Activated CD4-positive, alpha-beta T cell treated with anti-CD3 and anti-CD28 coated beads, Interleukin-2, amount 10 ng/mL, durations not matched to agents 24 days and 14 days (primary cell): ENCODE measurements at places on chromosomes 12 and 14. TPM values are rescaled to one million over a fixed set of nuclear protein-coding genes. Genes with fewer than 3 reads are reported as not detected.

DNA sequence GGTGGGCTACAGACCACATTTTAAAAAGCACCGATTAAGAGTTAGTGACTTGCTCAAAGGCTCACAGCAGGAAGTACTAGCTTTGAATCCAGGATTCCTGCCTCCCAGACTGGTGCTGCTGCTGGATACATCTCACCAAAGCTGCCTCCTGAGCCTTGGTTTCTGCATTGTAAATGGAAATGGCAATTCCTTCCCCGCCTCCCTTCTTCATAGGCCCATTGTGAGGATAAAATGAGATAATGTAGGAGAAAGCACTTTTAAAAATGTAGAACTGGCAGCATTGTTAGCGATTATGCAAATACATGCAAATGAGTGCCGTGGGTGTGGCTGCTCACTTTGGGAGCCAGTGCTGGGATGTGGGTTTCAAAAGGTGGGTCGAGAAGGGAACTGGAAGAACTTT is 15.4 kb downstream of the PDE1B start:
- DNase-seq = no peak

- DNase-seq = no peak
Observed at GRCh38 chr12:95300286-95300685, 82.7 kb downstream of the VEZT start.

GRCh38 chr14:37550511-37550910 is 44.5 kb downstream of the FOXA1 start:
- DNase-seq = no peak

DNA sequence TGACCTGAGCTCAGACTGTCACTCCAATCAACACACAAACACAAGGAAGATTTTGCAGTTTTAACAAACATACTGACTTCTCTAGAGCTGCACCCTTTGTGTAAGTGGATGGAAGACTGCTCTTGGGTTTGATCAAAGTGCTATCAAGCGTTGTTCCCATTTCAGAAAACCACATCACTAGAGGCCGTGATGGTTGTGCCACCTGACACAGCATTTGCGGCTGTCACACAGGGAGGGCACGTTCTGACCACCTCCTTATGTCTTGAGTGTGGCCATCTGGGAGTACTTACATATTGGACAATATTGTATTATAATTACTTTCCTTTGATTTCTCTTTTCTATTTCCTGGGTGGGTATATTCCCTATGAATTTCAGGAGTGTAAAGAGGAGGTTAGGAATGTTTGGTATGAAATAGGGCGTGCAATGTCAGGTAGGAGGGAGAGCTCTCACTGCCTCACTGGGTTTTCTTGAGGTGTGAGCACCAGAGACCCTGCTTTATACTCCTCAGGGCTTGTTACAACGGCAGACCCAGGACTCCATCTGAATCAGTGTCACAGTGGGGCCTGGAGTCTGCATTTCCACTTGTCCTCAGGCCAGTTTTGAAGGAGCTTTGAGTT is 74.3 kb downstream of the SYNE3 start:
- DNase-seq = no peak

DNA sequence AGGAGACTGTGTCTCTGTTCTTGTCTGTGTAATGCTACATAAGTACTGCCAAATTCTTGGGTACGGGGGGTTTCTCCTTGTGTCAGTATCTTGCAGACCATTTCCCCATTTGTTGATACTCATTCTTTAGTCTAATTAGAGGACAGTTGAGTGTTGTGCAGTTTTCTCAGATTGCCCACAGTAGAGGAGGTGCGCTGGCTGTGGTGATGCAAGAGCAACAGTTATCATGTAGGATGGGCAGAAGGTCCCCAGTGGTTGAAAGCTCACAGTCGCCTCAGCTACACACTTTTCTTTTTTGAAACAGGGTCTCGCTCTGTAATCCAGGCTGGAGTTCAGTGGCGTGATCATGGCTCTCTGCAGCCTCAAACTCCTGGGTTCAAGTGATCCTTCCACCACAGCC is 37.8 kb upstream of the ATP2A2 start:
- no peak for DNase-seq

GRCh38 chr14:37056473-37056872 is 115.9 kb downstream of the SLC25A21 start:
- no peak for DNase-seq

DNA sequence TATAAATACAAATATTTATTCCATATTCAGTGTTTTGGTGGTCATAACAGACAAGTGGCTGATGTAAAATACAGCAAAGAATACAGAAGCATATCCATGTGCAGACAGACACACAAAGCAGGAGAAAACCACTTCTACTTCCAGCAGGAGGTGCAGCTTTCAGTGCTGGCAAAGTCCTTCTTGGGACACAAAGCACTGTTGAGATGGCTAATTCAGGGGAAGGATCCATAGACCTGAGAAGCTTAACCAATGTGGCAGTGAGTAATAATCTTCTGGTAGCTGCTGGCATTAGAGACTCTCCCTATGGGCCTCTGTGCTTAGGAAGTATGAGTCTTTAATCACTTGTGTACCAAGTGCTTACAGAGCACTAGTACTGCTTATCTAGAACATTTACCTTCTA is 26.8 kb downstream of the AMN1 start:
- DNase-seq = no peak

DNA sequence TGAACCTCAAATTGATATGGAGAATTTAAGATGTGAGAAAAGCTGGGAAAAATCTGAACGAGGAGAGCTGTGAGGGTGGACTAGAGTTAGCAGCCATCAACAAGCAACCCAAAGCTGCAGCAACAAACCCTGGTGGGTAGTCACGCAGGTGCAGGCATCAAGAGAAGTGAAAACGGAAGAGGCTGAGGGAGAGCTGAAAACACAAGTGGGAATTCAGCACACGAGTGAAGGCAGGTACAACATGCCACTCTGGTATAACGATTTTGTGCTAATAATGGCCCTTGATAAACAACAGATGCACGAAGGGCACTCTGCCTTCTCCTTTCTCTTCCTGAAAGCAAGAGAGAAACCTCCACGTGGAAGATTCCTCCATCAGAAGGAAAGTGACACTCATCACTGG is 11.5 kb downstream of the TCL1B start:
- no peak for DNase-seq

DNA sequence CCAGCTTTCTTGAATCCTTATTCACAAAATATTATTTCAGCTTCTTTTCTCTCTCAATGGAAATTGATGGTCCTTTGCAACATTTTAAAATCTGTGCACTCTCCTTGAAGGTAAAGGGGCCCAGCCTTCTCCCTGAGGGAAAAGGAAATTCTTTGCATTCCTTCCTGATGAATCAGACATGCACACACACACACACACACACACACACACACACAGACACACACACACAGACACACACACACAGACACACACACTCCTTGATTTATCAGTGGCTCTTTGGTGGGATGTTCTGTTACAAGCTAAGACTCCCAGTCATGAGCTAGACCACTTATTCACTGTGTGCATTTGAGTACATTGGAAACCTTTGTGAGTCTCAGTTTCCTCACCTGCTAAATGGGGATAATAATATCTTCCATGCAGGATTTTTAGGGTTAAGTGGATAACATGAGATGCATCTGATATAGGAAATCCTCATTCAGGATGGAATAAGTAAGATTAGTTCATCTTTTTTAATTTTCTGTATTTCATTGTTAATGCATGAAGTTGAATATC is 45.1 kb upstream of the HMGA2 start:
- DNase-seq = no peak

GRCh38 chr12:4911316-4911994 is 1.8 kb downstream of the KCNA1 start:
- no peak for DNase-seq

DNA sequence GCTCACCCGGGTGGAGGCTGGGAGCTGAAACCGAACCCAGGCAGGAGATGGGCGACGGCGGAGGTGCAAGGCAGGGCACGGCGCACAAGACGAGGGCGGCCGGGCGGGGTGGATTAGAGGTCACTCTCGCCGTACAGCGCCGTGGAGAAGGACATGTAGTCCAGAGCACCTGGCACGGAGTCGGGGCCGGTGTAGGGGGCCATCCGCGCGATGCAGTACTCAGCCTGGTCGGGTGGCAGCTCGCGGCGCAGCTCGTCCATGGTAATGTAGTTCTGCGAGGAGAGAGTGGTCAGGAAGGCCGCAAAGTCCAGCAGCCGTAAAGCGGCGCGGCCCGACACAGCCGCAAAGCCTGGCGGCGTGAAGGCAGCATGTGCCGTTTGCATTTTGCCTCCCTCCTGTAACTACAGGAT is 81.9 kb upstream of the ZFP36L1 start:
- DNase-seq = no peak

DNA sequence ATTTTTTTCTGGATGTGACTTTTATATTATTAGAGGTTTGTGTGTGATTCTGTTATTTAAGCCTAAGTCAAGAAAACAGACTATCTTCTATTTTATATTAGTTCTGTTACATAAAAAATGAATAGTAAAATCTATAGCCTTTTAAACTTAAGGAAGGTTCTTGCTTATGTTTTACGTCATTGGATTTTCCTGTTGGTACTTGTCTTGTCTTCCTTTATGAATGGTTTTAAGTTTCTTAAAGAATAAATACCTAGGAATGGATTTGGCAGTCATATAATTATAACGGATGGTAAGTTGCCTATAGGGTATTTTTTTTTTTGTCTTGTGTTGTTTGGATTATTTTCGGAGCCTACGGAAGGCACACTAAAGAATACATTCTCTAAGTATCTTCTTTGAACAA is 161.8 kb upstream of the PTPRQ start:
- no peak for DNase-seq

DNA sequence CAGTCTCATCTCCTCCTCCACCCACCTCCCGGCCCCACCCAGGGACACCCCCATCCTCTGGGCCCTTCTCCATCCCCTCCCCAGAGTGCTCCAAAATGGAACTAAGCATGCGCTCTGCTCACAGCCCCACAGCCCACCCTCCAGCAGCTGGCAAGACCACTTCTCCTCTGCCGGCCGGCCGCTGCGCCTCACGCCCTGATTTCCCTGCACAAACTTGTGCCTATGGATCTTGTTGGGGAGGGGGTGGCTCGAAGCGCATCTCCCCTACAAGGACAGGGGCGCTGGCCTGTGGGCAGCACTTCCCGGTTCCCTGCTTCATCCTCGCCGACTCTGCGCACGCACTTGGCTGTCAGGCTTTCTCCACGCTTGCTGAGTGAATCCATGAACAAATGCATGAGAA is 19.5 kb upstream of the NUDT14 start:
- no peak for DNase-seq

- no peak for DNase-seq
Observed at GRCh38 chr14:79861111-79861510, 350.2 kb downstream of the DIO2 start.

DNA sequence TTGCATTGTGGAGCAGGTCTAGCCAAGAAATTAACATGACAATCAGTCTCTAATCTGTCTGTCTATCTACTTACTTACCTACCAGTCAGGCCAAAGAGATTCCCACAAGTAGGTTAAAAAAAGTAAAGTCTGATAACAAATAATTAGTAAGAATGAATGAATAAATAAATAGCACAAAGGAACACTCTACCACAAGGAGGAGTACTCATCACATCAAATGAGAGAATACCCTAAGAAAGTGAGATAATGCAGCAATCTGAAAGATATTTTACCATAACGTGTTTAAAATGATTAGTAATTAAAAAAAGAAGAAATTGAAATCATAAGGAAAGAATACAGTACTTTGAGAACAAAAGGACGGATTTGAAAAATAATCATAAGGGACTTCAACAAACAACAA is 187.2 kb downstream of the SYNE2 start:
- no peak for DNase-seq

- no peak for DNase-seq
Observed at GRCh38 chr12:105681341-105681740, 350.9 kb downstream of the C12orf75 start.

- no peak for DNase-seq
Observed at GRCh38 chr14:32762886-32763285, 175.8 kb upstream of the NPAS3 start.

DNA sequence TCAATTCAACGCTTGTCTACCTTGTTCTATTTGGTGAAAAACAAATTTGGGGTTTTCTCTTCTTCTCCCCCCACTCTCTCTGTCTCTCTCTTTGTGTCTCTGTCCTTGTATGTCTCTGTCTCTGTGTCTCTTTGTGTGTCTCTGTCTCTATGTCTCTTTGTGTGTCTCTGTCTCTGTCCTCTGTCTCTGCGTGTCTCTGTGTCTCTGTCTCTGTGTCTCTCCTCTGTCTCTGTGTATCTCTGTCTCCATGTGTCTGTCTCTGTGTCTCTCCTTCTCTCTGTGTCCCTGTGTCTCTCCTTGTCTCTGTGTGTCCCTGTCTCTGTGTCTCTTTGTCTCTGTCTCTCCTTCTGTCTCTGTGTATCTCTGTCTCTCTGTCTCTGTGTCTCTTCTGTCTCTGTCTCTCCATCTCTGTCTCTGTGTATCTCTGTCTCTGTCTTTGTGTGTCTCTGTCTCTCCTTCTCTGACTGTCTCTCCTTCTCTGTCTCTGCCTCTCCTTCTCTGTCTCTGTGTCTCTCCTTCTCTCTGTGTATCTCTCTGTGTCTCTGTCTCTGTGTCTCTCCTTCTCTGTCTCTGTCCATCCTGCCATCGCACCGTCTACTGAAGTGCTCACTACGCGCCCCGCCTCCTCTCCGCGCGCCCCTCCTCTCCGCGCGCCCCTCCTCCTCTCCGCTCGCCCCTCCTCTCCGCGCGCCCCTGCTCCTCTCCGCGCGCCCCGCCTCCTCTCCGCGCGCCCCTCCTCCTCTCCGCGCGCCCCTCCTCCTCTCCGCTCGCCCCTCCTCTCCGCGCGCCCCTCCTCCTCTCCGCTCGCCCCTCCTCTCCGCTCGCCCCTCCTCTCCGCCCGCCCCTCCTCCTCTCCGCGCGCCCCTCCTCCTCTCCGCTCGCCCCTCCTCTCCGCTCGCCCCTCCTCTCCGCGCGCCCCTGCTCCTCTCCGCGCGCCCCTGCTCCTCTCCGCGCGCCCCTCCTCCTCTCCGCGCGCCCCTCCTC is 12.8 kb downstream of the LRCOL1 start:
- no peak for DNase-seq

GRCh38 chr14:45284802-45285201 is 31.8 kb upstream of the MIS18BP1 start:
- no peak for DNase-seq

BATF gene
- 175 and 178 TPM in 2 replicates for total RNA-seq

PRKAB1 gene
- 27.5 and 33.3 TPM in 2 replicates for total RNA-seq

ZNF605 gene
- total RNA-seq = 6.6 and 7.6 TPM in 2 replicates

GPR84 gene
- 1.5 TPM in 2 replicates for total RNA-seq

DDN gene
- total RNA-seq = 1.4 and 1.5 TPM in 2 replicates

NGDN gene
- total RNA-seq = 78.6 and 79.2 TPM in 2 replicates

P2RX2 gene
- total RNA-seq = not detected in 2 replicates

RNASE2 gene
- not detected in 2 replicates for total RNA-seq

RFX4 gene
- total RNA-seq = not detected in 2 replicates

TAS2R7 gene
- not detected in 2 replicates for total RNA-seq
